Posterior cingulate gyrus (tissue), 11 donors: ENCODE measurements at places on chromosomes 12 and 14.

DNA sequence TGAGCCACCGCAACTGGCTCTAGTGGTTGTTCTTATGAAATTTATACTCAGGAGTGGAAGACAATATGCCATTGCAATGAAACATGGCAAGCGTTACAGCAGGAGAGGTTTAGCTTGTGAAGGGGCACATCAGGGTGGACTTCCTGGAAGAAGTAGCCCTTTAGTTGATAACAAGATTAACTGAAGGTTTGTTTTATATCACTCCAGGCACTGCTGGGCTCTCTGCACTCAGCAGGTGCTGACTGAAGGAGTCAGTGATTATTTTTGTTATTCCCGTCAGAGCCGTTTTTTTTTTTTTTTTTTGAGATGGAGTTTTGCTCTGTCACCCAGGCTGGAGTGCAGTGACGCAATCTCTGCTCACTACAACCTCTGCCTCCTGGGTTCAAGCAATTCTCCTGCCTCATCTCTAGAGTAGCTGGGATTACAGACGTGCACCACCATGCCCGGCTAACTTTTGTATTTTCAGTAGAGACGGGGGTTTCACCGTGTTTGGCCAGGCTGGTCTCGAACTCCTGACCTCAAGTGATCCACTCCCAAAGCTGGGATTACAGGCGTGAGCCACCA, 17.6 kb upstream of the GPR68 start:
- DNase-seq, result no peak

DNA sequence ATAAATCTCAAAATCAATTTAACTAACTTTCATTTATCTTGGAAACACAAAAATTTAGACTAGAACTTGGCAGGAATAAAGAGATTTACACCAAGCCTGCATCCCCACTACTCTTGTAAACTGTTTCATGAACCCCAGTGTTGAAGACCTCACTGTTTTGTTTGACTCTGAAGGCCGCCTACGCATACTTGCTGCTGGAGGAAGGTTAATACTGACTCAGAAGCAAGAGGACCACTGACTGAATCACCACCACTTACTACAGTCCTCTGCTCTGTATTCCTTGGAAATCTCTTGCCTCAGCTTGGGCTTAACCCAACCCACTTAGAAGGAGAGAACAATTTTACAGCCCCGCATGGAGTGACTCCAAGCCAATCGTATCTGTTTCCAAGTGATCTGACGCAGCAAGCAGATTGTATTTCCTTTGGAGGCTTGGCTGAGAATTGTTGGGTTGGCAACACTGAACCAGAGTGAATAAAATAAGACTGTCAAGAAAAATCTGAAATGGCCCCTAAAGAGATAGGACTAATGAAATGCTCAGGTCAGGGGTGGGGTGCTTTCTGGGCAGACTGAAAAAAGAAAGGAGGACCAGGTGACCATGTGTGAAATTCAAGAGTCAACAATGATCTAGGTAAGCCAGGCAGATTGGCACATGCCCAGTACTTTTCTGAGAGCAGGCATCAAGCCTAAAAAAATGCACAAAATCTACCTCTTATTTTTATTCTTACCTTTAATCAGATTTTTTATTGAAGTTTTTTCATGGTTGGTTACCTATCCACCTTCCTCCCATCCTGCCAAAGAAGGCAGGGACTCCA, 248.6 kb downstream of the ZFP36L1 start:
- DNase-seq, result no peak

- DNase-seq, result no peak
Observed at GRCh38 chr14:70168406-70168805, 20.3 kb downstream of the SLC8A3 start.

DNA sequence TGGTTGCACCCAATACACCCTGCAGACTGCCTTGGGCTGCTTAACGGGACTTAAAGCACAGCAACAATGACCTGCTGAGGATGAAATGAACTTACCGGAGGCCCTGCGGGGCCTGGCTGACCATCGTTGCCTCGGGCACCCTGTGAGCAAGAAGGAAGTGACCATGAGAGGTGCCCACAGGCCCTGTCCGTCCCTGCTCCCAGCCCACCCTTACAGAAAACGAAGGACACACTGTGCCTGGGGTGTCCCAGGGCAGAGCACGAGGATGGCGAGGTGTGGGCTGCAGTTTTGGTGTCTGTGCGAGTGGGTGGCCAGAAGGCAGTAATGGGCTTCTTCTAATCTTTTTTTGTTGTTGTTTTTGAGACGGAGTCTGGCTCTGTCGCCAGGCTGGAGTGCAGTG, 14.6 kb downstream of the COL2A1 start:
- DNase-seq, result no peak

- DNase-seq, result no peak
Observed at GRCh38 chr14:58749066-58749669, 111.4 kb downstream of the DACT1 start.
